ENCODE measurements at places on chromosomes 12 and 14.

GRCh38 chr14:92552066-92552465 lies 38.5 kb downstream of the RIN3 start:
- DNase-seq = no peak

- no peak for DNase-seq
Observed at GRCh38 chr12:93944911-93945310, 203.5 kb upstream of the PLXNC1 start.

DNA sequence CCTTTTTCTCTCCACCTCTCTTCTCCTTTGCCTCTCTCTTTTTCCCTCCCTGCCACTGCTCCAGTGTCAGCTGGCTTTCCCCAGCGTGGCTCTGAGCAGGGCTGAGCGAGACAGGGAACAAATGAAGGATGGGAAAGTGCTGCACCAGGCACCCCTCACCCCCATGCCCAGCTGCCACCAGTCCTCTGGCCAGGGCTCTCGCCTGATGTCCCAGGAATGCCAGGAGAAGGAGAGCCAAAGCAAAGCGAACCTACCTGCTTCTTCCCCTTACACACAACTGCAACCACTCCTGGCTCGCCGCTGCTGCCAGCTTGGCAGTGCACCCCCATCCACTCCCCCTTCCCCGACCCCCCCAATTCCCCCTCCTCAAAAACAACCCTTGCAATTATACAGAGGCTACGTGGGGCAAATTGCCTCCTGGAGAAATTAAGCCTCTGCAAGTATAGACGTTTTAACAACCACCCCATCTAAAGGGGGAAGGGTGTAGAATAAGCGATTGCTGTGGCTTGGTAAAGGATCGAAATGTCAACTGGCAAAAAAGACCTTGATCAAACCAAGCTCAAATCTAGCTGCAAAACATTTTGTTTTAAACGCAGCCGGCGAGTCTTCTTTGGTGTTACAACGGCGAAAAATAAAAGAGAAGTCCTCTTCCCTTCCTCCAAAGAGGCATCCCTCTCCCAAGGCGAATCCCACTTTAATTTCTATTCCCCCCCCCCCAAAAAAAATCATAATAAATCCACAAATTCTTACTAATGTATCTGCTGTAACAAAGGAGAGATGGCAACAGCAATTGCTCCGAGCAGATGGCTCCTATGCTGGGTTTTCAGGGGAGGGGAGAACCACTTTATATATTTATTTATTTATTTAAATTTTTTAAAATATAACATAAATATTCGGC lies 2.9 kb downstream of the BCL11B start:
- DNase-seq = no peak

DNA sequence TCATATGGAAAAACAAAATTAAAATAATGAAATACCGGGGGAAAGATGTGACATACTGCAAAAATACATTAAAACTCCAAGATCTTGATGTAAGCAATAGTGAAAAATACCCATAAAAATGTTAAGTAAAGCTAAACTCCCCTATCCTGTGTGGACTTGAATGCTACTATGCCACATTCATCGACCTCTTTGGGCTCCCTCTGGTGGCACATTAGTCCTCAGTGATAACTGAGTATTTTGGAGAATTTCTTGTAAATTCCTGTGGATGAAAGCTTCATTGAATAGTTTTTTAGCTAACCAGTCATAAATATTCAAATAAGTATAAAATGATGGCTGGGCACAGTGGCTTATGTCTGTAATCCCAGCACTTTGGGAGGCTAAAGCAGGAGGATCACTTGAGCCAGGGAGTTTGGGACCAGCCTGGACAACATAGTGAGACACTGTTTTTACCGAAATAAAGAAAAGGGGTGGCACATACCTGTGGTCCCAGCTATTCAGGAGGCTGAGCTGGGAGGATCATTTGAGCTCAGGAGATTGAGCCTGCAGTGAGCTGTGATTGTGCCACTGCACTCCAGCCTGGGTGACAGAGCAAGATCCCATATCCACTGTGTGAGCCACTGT lies 42.4 kb upstream of the SGPP1 start:
- no peak for DNase-seq

GRCh38 chr14:73253721-73254120 lies 16.4 kb downstream of the PAPLN start:
- no peak for DNase-seq

DNA sequence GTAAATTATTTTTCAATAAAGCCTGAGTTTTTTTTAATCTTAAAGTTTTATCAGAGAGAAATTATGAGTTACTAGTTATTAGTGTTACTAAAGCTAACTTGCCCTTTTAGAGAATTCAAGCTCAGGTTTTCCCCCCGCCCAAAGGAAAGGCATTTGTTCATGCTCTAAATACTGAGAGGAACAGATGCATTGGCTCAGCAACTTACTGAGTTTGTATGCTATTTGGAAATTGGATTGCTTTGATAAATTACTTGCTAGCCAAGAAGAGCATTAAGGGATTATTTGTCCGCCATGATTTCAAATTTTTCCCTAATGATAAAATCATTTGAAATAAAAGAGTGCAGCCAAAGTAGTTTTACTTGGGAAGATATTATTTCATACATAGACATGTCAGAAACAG lies 149.4 kb downstream of the METTL25 start:
- DNase-seq = no peak

GRCh38 chr14:39396448-39396847 lies 35.8 kb downstream of the FBXO33 start:
- no peak for DNase-seq

DNA sequence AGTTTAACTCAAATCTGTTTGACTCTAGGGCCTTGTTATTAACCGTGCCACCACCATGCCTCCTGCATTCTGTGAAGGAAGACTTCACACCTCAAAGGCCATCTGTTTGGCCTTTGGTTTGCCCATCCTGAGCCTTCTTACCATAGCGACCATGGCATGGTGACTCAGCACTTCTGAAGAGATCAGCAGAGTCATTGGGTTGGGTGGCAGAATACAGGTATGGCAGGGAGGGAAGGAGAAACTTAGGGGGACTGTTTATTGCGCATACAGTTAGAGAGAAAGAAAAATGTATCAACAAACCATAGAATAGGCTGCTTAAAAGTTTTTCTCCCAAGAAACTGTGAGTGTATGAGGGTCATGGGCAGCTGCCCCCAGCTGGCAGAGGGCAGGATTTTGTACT lies 49.2 kb downstream of the DAD1 start:
- DNase-seq = no peak

DNA sequence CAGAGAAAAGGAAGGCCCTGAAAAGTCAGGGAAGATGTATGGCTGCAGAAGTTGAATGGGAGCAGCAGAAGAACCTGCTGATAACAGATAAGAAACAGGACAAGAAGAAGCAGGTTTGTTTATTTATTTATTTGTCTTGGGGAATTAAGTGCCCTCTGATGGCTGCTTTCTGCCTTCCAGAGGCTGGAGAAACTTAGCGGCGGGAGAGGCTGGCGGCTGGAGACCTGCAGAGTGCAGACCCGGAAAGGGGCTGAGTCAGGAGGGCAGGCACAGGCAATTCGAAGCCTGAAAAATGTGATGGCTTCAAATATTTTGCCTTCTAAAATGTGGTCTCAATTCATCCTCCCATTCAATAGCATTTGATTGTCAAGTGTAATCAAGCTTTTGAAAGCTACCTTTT lies 168.2 kb upstream of the GZMB start:
- DNase-seq = no peak

DNA sequence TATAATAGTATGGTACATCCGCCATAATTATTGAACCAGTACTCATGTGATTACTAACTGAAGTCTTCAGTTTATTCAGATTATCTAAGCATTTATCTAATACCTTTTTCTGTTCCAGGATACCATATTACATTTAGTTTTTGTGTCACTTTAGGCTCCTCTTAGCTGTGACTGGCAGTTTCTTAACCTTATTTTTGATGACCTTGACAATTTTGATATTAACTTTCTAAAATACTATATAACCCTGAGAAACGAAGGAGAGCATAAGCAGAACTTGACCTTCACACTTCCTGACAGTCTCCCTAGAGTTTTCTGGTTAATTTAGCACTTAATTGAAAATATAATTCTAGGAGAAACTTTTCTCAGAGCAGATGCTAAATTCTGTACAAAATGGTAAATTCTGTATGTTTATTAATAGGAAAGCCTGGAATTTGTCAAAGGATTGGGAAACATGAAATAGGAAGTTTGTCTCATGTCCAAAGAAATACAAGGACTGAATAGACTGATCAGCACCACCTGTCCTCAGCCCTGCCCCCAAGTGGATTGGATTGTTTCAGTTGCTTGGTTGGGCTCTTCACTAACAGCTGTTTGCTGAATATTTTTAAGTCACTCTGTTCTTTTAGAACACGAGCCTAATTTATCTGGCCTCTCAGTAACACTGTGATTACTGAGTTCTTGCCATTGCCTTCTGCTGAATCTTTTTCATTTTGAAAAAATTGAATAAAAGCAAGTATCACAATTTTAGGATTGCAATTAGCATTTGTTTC lies 6.0 kb downstream of the BICDL1 start:
- DNase-seq = no peak

- no peak for DNase-seq
Observed at GRCh38 chr14:99401621-99402284, 78.9 kb downstream of the SETD3 start.

GRCh38 chr14:50667996-50668825 lies at the start of gene SAV1:
SAV1 (minus strand) TSS chr14:50668306; CDS start chr14:50667967, 339 bp downstream.
- DNase-seq = peak; percentile 36
